ENCODE measurements at places on chromosomes 13 and 19.

DNA sequence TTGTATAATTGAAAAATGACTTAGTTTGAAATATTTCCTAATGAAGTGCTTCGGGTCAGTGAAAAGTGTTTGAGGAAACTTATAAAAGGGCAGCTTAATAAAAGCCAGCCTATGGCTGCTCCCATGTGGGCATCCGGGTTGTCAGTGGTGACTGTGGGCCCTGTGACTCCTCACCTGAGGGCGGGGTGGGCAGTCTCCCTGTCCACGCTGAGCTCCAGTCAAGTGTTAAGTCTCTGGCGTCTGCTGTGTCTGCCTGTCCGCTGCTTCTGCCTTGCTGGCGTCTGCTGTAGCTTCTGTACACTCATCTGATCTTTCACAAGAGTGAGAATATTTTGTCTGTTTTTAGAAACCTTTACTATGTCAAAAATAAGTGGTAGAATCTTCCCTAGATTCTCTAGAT, 7.1 kb downstream of the LAMP1 start:
- no peak for DNase-seq

- no peak for DNase-seq
These were observed 173.8 kb upstream of the SOX1 start for GRCh38 chr13:111893071-111893606.

DNA sequence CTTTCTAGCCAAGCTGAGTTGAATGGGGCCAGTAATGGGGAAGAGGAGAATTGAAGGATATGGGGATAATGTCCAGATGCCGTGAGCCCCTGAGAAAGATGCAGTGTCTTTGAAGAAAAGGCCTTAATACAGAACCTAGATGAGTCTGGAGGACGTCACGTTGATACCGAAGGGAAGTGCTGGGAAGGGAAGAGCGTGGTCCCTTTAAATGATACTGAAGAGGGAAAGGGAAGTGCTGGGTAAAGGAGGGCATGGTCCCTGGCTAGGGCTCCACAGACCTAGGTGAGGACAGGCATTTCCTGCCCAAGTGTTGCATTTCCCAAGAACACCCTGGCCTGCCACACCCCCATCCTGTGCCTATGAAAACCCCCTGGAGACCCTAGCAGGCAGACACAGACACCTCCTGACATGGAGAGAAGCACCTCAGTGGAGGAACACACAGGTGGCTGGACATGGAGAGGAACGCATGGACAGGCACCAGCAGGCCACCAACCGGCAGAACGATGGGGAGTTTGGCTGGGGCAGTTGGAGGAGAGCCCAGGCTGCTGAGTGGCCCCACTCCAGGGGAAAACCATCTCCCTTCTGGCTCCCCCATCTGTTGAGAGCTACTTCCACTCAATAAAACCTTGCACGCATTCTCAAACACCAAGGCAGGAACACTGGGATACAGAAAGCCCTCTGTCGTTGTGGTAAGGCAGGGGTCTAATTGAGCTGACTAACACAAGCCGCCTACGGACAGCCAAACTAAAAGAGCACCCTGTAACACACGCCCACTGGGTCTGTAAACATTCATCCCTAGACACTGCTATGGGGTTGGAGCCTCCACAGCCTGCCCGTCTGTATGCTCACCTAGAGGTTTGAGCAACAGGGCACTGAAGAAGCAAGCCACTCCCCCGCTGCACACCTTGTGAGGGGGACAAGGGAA, 34.9 kb upstream of the POMP start:
- DNase-seq = no peak

DNA sequence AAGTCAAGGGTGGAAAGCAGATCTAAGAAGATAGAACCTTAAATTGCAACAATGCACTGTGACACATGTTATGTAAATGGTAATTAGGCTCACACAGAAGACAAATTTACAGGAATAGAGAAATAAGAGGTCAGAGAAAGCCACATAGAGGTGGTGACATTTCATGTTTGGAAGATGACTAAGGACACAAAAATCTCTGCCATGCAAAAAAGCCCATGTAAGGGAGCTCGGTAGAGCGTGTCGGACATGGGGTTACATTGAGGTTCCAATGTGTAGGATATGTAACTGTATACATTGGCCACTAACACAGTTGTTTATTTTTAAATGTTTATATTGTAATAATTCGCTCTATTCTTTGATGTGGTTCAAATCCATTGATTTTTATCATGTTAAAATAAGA, 33.7 kb downstream of the SUGT1 start:
- no peak for DNase-seq

GRCh38 chr13:79992111-79992510, 348.8 kb downstream of the SPRY2 start:
- no peak for DNase-seq

DNA sequence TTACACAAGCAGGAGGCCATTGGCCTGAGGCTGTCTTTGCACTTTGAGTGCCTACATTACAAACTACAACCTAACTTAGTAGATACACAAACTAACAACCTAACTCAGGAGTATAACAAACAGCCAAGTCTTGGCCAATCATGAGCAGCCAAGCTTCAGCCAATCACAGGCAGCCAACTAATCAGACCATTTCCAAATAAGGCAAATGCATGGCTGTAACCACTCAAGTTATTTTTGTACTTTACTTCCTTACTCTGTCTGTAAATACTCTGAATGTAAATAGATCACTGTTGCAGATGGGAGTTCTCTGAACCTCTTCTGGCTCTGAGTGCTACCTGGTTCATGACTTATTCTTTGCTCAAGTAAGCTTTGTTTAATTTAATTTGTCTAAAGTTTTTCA, 748.1 kb upstream of the SGCG start:
- DNase-seq = no peak

DNA sequence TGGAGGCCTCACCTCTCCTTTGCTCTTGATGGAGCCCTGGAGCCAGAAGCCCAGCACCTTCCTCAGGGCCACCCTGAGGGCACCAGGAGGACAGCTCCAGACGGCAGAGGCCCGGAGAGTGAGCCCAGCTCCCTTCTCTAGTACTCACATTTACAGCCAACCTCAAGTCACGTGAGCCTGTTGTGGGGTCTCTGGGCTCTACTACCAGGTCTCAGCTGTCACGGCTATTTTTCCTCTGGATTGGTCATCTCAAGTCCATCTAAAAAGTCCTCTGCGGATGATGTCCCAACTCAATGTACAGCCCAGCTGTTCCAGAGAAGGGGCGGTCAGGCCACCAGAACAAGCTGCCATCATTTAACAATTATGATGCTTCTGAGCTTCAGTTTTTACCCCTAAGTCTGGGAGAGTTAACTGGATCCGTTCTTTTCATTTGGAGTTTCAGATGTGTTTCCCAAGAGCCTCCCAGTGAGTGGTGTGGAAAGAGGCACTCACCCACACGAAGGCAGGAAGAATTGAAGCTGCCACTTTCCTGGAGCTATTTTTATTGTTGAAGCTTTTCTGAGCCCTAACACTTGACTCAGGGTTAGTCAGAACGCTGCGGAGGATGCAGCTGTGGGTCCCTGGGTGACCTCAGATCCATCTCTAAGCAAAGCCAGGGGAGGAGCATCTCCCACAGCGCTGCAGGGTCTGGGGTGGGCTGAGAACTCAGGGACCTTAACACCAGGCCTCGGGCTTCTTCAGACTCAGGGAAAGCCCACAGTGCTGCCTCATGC, 143.5 kb upstream of the UBL3 start:
- no peak for DNase-seq

DNA sequence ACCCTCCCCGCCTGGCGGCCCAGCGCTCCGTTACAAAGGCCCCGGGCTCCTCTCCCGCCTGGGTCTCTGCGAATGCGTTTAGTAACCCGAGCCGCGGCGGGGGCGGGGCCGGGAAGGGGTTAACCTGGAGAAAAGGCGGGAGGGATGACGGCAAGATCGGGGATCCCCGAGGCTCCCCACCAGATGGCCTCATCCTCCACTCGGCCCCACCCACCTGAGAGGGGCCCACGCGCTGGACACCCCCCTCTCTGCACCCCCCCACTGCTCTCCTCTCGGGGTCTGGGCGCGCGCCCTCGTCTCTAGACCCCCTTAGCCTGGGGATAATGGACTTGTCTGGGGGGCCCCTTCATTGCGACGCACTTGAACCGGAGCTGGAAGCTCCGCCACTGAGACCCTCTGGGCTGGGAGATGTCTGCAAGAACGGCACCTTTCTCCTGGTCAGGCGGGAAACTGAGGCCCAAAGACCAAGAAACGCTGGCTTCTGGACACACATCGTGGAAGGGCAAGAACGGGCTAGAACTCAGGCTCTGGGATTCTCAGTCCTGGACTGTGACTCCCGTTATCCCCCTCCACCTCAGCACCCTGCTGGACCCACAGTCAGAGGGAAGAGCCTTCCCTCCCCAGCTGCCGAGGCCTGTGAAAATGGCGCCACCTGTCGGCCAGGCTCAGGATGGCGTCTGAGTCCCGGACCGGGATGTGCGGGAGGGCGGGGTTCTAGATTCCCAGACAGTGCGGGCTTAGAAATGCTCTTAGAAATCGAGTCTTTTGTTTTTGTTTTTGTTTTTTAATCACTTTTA, 2.9 kb upstream of the LTBP4 start:
- peak; percentile 73 for DNase-seq

DNA sequence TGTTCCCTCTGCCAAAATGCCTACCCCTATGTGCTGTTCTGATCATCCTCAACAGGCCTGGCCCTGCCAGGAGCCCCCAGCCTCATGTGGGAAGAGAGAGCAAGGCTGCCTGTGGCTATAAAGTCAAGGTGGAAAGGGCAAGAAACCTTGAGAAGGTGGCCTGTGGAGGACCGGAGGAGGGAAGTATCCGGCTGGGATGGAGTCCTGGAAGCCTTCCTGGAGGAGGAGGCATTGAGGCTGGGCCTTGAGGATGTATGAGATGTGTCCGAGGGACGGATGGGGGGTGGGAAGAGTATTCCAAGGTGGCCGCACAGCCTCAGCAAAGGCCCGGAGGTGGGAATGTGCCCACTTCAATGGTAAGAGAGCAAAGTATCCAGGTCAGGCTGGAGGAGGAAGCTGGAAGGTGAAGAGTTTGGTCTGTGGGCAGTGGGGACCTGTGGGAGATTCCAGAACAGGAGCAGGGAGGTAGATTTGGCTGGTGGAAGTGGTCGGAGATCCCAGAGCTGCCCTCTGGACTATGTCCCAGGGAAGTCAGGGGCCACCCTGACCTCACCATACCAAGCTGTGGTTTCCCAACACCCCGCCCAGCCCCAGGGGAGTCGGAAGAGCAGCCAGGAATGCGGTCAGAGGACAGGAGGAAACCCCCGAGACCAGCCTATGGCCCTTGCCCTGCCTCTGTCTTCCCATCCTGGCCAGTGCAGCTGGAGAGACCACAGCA, 3.0 kb upstream of the PLIN4 start:
- no peak for DNase-seq

DNA sequence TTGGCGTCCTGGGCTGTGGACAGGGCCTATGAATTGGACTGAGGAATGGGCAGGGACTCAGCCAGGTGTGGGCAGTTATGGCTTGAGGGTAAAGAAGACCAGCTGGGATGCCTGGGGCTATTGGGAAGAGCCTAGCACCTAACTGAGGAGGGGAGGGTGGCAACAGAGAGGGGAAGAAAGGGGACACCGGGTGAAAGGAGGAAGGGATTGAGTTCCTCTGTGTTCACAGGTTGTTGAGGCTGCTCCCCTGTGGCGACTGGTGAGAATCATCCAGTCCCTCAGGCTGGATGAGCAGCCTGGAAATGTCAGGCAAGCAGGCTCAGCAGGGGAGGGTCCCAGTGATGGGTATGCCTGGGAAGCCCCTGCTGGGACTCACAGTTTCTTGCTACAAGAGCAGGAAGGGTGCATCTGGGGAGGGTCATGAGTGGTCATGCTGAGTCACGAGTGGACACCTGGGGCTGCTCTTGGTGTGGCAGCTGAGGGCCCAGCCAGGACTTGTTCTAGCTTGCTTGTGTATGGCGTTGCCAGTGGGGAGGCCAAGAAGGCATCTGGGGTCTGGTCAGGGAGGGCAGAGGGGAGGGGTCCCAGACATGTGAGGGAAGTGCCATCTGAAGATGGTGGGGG, 1.4 kb downstream of the ZNF324 start:
- no peak for DNase-seq

GRCh38 chr19:14112051-14112808, 5.3 kb downstream of the PRKACA start:
- DNase-seq = no peak

GRCh38 chr13:112343591-112343990, 32.6 kb upstream of the SPACA7 start:
- no peak for DNase-seq

- no peak for DNase-seq
These were observed 183.9 kb upstream of the TSHZ3 start for GRCh38 chr19:31533114-31533513.

DNA sequence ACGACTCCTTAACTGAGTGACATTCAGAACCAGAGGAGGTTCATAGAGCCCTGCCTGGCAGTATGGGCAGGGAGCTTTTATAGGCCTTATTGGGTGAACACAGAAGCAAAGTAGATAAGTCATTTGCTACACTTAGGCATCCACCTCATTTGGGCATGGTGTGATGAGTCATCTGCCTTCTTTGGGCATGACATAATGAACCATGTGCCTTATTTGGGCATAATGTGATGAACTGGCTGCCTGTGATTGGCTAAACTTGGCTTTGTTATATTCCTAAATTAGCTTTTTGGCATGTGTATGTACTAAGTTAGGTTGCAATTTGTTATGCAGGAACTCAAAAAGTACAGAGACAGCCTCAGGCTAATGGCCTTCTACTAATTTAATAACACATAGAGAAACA, 2210.2 kb upstream of the PCDH20 start:
- DNase-seq = no peak

GRCh38 chr13:39401046-39401705, 201.8 kb downstream of the LHFPL6 start:
- no peak for DNase-seq

GRCh38 chr19:7188698-7189629, 105.2 kb downstream of the INSR start:
- no peak for DNase-seq

DNA sequence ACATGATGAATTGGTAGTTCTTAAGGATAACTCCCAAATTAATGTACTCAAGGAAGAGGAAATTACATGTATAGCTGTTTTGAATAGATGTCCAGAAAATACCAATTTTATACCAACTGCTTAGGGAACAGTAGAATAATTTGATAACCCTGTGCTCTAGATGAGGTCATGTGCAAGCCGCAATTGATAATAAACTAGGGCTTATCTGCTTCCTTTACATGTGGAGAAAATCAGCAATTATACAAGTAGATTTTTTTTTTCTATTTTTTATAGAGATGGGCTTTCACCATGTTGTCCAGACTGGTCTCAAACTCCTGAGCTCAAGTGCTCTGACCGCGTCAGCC, 9.3 kb downstream of the TPT1 start:
- DNase-seq = no peak

- no peak for DNase-seq
These were observed 105.3 kb downstream of the MYO16 start for GRCh38 chr13:108734676-108735075.

GRCh38 chr13:46621133-46621532, 68.2 kb downstream of the LRCH1 start:
- DNase-seq = no peak

DNA sequence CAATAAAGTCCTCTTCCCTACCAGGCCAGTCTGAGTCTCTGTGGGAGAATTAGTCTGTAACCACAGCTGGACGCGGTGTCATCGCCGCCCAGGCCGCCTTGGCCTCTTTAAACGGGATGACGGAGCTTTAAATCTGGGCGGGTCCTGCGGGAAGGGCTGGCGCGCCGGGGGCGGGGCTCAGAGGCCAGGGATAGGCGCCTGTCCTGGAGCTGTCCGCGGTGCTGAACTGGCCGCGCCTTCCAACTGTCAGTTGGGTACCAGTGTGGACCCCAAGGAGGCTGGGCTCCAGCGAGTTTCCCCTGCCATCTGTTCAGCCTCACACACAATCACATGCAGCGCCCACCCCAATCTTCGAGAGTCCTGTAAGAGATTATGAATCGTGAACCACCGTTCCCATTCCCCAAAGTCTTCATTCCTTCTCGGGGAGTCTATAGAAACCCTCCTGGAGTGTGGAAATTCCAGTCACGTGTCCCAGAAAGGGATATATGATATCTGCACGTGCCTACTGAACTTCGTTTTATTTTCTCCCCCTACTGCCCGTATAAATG, 11.5 kb downstream of the APLP1 start:
- peak; percentile 67 for DNase-seq
